Pancreas (tissue), 10 donors: ENCODE measurements at places on chromosomes 4 and X. TPM values are rescaled to one million over a fixed set of nuclear protein-coding genes. Genes with fewer than 3 reads are reported as not detected.

Gene CCDC149
- polyA plus RNA-seq = 15.3 TPM

Gene TMEM150C
- polyA plus RNA-seq = 8.7 TPM

Gene TTC29
- not detected for polyA plus RNA-seq

Gene SULT1B1
- polyA plus RNA-seq = 0.08 TPM

DNA sequence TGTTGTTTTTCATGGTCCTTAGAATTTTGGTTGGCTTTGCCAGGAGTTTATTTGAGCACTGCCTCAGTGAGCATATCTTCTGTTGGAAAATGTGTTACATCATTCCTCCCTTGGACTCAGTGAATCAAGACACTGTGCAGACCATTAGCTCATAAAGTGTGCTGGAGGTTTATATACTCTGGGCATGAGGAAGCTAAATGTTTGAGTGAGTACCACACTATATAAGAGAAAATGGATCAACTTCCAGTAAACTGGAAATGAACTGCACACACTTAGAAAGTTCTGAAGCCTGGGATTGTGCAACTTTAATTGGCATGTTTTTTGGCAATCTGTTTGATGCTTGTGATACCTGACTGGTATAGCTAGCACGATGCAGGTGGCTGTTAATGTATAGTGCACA, 75.9 kb downstream of the LIMCH1 start:
- H3K4me1 ChIP-seq = no peaks in the 10 kb centered on the region
- H3K36me3 ChIP-seq = no peaks in the 10 kb centered on the region
- no peaks in the 10 kb centered on the region for H3K27me3 ChIP-seq
- no peak overlapping the region for H3K4me3 ChIP-seq
- peak overlapping the region; percentile 47 for H3K27ac ChIP-seq

GRCh38 chr4:77665381-77666069, 59.9 kb downstream of the CXCL13 start:
- H3K4me3 ChIP-seq = no peak overlapping the region
- no peak overlapping the region for H3K27ac ChIP-seq
- no peaks in the 10 kb centered on the region for H3K27me3 ChIP-seq
- no peaks in the 10 kb centered on the region for H3K4me1 ChIP-seq
- H3K36me3 ChIP-seq = no peaks in the 10 kb centered on the region

- no peak for DNase-seq
- H3K27ac ChIP-seq = no peak overlapping the region
- H3K4me3 ChIP-seq = no peak overlapping the region
- H3K4me1 ChIP-seq = no peaks in the 10 kb centered on the region
- H3K36me3 ChIP-seq = no peaks in the 10 kb centered on the region
These were observed 119.0 kb upstream of the WDR17 start for GRCh38 chr4:175946472-175947116.

DNA sequence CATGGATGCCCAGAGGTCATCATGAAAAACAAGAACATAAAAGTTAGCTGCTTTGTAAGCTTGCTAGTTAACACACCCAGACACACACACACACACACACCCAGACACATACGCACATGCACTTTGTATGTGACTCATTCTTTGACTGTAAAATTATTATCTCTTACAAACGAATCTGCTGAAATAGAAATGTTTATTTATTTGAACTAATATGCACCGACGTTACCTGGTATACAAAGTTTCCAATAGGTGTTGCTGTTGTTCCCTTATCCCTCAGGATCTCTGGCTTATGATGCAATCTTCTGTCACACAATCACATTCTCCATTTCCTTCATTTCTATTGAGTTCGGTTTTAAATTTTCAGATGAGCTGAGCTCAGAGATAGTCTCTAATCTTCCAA, 209.3 kb downstream of the PTTG2 start:
- no peak overlapping the region for H3K4me3 ChIP-seq
- no peak for DNase-seq
- no peaks in the 10 kb centered on the region for H3K27me3 ChIP-seq
- H3K36me3 ChIP-seq = no peaks in the 10 kb centered on the region

DNA sequence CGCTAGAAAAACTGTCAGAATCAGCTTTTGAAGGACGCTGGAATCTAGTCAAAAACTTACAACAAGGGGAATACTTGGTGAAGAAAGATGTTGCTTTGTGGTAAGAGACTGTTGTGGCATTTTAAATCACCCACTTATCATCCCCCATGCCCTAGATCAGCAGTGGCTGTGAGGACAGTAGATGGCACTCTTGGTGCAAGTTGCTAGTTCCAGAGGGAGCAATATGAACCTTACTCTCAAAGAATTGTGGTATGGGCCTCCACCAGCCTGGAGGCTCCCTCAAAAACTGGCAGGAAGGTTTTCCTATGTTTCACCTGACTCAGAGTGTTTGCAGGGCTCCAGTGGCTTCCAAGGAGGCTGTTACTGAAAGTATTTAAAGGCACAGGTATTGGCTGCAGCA, 37.7 kb upstream of the SLC16A2 start:
- DNase-seq = no peak
- no peaks in the 10 kb centered on the region for H3K36me3 ChIP-seq
- H3K27me3 ChIP-seq = no peaks in the 10 kb centered on the region
- no peaks in the 10 kb centered on the region for H3K4me1 ChIP-seq
- no peak overlapping the region for H3K4me3 ChIP-seq
- no peak overlapping the region for H3K27ac ChIP-seq

- H3K27me3 ChIP-seq = no peaks in the 10 kb centered on the region
- H3K4me1 ChIP-seq = peaks cover 39% of the 10 kb centered on the region
- DNase-seq = no peak
- H3K36me3 ChIP-seq = no peaks in the 10 kb centered on the region
- H3K27ac ChIP-seq = no peak overlapping the region
These were observed 12.1 kb upstream of the RUFY3 start for GRCh38 chr4:70709611-70710205.

DNA sequence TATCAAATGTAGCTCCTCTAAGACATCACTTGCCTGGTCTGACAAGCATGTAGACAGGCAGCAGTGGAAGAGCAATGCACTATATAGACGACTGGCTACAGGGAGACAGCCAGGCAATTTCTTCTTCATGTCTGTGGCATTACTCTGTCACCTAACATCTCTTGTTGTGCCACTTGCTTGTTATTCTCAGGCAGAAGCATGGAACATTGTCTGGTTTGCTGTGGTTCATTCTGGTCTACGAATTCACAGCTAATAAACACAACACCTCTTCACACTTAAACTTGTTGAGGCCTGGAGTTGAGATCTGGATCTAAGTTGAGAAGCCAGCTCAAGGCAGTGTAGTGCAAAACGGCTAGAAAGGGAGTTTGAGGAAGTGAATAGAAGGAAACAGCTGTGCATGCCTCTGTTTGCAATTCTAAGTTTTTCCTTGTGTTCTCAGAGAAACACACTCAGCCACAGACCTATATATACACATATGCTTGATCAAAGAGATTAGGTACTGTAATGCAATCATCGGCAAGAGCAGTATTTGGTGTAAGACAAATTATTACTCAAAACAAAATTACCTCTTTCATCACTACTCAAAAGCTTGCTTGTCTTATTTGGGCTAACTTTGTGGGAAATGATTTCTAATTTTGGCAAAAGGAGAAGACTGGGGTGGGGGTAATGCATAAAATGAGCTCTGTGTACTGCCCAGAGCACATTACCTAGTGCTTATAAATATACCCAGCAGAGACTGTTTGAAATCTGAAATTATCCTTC, 243.8 kb downstream of the PPP3CA start:
- H3K36me3 ChIP-seq = no peaks in the 10 kb centered on the region
- no peak for DNase-seq
- no peak overlapping the region for H3K27ac ChIP-seq
- H3K4me3 ChIP-seq = no peak overlapping the region
- peaks cover 3% of the 10 kb centered on the region for H3K4me1 ChIP-seq
- no peaks in the 10 kb centered on the region for H3K27me3 ChIP-seq

- no peaks in the 10 kb centered on the region for H3K36me3 ChIP-seq
- no peak overlapping the region for H3K4me3 ChIP-seq
- H3K27ac ChIP-seq = no peak overlapping the region
- H3K27me3 ChIP-seq = no peaks in the 10 kb centered on the region
- H3K4me1 ChIP-seq = no peaks in the 10 kb centered on the region
- peak; percentile 50 for DNase-seq
These were observed 13.0 kb downstream of the RGS12 start for GRCh38 chr4:3305610-3306371.

- no peaks in the 10 kb centered on the region for H3K27me3 ChIP-seq
- DNase-seq = no peak
- H3K27ac ChIP-seq = no peak overlapping the region
- H3K36me3 ChIP-seq = no peaks in the 10 kb centered on the region
These were observed 112.9 kb downstream of the ARHGAP10 start for GRCh38 chr4:147844781-147845180.

DNA sequence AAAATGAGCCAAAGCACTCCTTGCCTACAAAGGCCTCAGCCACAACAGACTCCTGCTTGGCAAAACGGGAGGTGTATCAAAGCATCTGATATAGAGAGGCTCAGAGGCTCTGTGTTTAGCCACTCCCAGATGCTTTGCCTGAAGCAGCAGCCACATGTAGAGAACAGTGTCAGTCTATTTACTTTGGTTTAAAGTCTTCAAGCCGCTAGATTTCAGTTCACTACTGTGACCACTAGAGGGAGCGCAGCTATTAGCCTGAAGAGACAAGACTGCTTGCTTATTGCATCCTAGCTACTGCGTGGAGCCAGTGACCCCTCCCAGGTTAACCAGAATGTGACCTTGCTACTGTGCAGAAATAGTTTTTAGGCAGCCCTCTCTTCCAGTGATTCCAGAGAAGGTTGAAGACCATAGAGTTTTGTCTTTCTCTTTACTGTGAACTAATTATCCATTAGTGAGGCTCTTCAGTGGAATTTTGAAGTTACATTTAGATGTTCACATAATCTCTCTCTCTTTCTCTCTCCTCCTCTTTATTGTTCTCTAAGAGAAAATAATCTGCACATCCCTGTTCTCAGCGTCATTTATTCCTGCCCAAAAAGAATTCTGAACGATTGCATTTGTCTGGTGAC, 39.3 kb downstream of the BMP3 start:
- no peaks in the 10 kb centered on the region for H3K27me3 ChIP-seq
- no peak for DNase-seq
- no peaks in the 10 kb centered on the region for H3K4me1 ChIP-seq
- H3K4me3 ChIP-seq = no peak overlapping the region
